ENCODE measurements at places on chromosomes 2 and 18.

DNA sequence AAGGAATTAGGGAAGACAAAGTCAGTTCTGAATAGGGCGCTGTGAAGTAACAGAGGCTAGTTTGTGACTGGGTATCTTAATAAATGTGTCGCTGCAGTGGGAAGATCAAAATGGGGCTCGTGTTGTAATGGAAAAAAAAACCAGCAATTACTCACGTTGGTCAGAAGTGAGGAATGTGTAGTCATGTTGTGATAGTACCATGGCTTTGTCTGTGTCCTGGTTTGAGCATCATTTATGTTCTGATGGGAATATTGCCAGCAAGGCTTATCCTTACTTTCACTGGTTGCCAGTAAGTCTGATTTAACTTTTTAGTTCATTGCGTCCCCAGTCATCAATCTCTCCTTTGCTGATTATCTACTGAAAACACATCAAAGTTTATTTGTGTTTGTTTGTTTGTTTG is 467.6 kb downstream of the NYAP2 start:
- no peak for DNase-seq

DNA sequence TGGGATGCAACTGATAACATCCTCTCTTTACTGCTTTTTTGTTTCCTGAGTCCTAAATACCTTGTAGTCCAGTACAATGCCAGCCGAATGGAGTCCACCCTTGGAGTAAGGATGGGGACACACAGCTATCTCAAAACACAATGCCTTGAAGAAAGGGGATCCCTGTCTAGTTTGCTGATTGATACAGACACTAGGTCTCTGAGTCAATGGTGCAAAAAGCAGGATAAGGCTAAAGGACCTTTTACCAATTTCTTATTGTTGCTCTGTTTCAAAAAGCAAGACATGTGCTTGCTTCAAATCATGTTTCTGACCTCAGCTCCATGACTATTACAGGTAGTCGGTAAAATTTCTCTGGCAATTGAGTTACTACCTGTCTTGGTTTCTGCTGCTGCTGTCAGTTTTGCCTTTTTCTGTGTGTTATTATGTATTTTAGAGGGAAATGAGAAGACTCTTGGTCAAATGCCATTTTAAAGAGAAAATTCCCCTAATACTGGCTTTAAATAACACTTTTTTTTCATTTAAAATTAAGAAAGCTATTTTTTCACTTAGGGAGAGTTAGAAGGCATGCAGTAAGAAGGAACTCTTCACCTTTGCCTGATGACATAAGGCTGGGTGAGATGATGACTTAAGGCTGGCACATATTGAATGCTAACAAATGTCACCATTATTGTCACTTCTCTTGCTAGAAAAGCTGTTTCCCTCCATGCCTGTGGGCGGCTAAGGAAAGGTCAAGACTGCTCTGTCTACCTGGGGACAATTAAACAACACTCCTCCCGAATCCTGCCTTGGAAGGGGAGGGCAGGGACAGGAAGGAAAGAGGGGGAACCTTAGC is 4.9 kb upstream of the FIGLA start:
- no peak for DNase-seq

- no peak for DNase-seq
These were observed 27.0 kb downstream of the MEIS1 start for GRCh38 chr2:66461664-66462500.

DNA sequence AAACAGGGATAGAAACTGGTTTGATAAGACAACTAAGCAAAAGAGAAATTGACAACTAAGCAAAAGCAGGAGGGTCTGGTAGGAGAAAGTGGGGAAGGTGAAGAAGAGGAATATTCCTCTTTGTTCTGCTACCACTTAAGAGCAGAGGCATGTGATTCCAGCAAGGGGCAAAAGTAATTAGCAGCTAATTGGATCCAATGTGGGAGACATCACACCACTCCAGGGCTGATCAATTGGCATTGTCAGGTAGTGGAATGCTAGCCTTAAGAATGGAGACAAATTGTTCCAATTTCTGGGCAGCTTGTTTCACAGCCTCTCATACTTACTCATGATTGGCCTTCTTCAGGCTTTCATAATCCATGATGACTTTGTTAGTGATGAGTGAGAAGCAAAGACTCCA is 547.1 kb upstream of the GCFC2 start:
- DNase-seq: no peak

DNA sequence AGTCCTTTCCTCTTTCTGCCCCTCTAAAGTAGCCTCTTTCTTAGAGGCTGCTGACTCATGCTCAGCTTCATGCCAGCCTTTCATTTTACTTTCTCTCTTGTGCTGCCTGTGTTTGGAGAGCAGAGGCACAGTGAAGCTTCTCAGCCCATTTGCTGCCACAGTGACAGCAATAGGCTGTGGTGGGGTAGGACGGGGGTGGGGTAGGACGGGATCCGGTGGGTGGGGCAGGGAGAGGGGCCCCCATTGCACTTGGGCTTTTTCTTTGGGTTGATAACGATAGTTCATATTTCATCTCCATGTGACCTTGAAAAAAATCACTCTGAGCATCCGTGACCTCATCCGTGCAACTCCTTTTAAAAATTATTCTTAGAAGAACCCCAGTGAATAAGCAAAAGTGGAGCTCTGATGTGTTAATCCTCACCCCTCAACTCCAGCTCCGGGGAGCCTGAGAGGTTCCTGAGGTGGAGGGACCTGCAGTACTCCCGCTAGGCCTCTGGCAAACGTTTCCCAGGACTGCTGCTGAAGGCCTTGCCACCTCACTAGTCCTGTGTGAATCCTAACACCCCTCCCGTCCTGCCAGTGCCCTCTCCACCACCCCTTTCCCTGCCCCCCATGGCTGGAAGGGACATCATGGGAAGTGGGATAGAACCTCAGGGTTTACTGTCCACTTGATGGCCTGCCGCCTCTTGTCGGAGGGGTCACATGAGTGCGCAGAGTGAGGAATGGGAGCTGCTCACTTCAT is 70.8 kb downstream of the INPP4A start:
- no peak for DNase-seq

All from AG09319 (cell line).